ENCODE measurements at places on chromosomes 1 and 21.
A peak's percentile ranks its signal among the peaks of the same experiment; 100 is the strongest.

- DNase-seq = no peak
Measured at GRCh38 chr1:15176898-15177665, 23.5 kb downstream of the TMEM51 start.

DNA sequence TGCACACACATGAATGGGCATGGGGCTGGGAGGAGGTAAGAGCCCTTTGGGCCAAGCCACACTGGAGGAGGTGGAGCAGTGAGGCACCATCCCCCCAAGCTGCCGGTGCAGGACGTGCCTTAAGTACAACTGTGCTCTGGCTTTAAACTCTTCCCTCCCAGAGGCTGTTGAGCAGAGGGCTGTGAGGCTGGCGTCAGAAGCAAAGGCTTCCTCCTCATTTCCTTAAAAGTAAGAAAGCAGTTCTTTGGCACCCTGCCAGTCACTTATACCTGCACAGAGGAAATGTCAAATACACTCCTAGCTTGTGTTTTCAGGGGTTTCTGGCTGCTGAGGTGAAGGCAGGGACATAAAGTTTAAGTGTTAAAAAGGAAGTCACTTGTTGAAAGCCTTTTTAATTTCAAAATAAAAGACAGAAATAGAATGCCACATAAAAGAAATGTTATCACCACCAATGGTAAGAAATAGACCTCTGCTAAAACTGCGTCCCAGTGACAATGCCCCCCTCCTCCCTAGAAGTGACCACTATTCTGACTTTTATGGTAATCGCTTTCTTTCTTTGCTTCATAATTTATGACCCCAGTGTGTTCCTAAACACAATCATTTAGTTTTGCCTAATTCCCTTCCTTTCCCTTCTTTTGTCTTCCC lies 33.0 kb downstream of the LAMC2 start:
- DNase-seq = no peak

GRCh38 chr21:36122977-36123376 lies 11.9 kb upstream of the CBR3 start:
- DNase-seq = no peak

- no peak for DNase-seq
Measured at GRCh38 chr1:1946540-1946939, 27.5 kb upstream of the TMEM52 start.

- DNase-seq = no peak
Measured at GRCh38 chr1:185444676-185445075, 127.6 kb upstream of the IVNS1ABP start.

GRCh38 chr1:216379441-216379840 lies 43.8 kb downstream of the USH2A start:
- no peak for DNase-seq

DNA sequence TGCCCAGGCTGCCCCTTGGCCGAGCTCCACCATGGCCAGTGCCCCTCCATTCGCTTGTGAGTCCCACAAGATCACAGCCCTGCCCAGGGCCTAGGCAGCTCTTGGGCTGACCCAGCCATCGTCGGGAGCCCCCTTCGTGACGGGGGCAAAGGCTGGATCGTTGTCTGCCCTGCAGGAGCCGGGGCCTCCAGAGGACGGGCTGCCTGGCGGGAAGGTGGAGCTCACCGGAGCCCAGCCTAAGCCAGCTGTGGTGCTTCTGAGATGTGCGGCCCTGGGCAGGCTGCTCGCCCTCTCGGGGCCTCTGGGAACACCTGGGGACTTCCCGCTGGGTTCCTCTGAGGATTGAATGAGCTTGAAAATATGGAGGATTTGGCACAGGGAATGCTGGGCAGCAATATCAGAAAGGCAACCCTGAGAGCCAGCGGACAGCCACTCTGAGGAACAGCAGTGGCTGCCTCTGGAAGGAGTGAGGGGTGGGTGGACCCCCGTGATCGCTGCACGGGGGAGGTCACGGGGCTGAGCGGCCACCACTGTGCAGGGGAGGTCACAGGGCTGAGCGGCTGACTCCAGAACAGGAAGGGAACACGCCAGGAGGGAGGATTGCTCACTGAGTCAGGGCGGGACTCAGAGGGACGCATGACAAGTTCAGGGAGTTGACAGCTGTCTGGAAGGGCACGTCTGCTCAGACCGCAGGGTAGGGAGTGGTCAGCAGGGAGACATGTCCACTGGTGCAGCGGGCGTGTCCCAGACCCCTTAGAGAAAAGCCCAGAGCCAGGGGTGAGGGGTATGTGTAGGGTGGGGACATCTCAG lies 19.3 kb downstream of the TP73 start:
- DNase-seq = peak; percentile 19

- no peak for DNase-seq
Measured at GRCh38 chr1:244106176-244106575, 55.1 kb downstream of the ZBTB18 start.

DNA sequence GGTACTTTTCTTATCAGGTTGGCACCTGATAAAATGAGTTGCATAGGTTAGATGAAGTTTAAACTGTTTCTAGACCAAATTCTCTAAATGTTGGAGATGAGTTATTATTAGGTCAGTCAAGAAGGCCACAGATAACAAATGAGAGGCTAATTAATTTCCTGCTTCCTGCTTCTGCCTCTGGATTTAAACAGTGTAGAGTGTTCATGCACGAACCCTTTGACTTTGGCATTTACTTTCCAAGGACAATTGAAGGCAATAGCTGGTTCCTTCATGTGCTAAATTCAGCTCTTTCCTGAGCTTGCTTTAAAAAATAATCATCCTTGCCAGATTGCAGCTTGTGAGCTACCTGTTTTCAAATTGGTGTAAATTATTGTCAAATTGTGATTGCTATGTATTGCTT lies 80.6 kb downstream of the RASAL2 start:
- DNase-seq = no peak

- DNase-seq = peak; percentile 34
Measured at GRCh38 chr1:162213281-162213912, 143.9 kb downstream of the NOS1AP start.

GRCh38 chr21:46471514-46471913 lies 12.8 kb downstream of the DIP2A start:
- DNase-seq = no peak

GRCh38 chr1:156823210-156823790 lies 6.7 kb upstream of the SH2D2A start:
- DNase-seq = no peak

- DNase-seq = no peak
Measured at GRCh38 chr1:239337799-239338430, 48.5 kb upstream of the CHRM3 start.

DNA sequence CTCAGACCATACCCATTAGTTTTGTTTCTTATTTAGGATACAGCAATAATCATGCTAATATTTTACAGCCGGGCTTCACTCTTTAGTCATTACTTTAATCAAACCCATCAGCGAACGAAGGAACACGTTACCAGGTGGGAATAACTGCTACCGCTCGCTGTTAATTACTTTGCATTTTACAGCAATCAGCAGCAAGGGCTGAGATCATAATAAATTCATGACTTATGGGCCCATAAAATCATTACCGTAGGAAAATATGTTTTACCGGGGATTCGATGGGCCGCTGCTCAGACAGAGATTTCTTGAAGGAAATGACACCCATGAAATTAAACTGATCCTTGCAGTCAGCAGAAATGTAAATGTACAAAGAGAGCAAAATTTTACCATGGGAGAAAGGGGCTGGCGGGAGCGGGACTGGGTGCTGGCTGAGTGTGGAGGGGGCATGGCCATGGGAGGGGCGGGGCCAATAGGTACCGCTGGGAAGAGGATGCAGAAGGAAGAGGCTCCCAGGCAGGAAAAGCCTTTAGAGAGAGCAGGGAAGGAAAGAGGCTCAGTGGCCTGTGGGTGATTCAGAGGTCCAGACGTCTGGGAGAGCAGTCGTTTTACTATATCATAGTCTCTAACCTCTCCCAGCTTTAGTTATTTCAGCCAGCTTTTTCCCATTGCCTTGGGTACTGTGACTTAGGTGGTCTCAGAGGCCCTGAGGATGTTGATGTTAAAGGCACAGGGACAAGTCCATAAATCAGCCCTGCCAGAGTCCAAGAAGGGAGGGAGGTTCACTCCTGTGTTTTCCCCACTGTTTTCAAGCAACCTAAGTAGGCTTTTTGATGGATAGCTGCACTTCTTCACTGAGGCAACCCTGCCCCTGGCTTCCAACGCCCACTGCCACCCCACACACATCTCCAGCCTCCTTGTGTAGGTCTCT lies 258.9 kb downstream of the SEC16B start:
- no peak for DNase-seq

DNA sequence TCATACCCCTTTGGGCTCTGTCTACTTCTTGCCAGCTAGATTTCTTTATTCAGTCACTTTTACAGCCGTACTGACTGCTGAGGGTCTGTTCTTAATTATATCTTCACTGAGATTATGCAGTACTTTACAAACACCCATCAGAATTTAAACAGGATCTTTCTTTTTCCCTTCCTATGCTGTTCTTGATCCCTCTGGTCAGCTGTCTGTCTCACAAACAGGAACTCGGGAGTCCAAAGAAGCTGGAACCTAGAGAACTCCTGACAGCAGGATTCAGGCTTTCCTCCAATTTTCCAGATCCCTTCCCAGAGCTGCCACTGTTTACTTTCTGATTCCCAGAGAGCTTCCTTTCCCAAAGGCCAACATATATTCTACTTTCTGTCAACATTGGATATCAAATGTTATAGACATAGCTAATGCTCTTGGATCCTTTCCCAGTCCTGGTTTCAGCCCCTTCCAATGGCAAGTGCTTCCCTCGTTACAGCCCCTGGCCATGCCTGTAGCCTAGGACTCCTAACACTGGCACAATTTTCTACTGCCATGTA lies 59.5 kb downstream of the ATP2B4 start:
- peak; percentile 92 for DNase-seq

DNA sequence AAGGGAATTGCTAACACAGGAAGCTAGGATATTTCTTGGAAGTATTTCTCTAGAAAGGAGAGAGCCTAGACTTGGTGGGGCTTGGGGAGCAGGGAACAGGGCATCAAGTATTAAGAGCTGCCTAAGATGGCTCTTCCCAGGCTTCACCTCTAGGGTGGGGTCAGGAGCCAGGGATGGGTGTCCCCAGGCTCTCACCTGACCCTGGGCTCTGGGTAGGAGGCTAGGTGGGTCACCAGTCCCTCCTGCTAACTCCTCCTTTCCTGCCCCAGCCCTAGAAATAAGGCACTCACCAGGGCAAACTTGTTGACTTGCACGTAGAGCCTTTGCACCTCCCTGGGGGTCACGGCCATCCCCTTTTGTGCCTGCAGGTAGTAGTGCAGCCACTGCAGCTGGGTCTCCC lies 15.0 kb downstream of the ETNK2 start:
- DNase-seq = no peak

GRCh38 chr1:209927466-209927865 lies 10.6 kb upstream of the SYT14 start:
- DNase-seq = no peak

Measured in dermis microvascular lymphatic vessel endothelial cell (primary cell).